Breast epithelium (tissue), 4 donors: ENCODE measurements at places on chromosomes 13 and 19. TPM values are rescaled to one million over a fixed set of nuclear protein-coding genes. Genes with fewer than 3 reads are reported as not detected.

DNA sequence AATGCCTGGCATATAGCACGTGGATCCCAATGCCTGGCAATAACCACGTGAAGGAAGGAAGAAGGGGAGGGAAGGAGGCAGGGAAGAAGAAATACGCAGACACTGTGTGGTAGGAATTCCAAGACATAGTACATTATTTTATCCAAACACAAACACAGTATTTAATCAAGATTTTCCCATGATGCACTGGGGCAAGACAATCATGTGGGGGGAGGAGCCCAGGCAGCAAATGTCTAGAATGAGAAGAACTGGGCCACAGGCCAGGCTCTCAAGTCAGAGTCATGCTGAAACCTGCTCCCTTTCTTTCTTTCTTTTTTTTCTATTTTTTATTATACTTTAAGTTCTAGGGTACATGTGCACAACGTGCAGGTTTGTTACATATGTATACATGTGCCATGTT lies 717.9 kb downstream of the UQCRFS1 start:
- DNase-seq = no peak

- no peak for DNase-seq
Observed at GRCh38 chr19:30722186-30722585, 350.0 kb downstream of the ZNF536 start.

DNA sequence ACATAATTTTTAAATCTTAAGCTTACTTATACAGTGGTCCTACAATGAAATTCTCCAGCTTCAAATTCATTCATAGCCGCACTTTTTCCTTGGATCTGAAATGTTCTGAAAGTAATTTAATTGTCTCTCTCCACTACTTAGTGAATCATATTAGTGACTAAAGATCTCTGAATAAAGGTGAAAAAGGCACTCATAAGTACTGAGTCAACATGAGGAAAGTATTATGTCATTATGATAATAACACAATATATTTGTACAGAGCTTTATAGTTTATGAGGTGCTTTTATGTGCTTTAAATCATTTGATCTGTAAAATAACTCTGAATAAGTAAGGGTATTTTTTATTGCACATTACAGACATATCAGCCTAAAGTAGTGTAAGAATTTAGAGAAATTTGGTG lies 628.2 kb upstream of the SLITRK5 start:
- no peak for DNase-seq

DNA sequence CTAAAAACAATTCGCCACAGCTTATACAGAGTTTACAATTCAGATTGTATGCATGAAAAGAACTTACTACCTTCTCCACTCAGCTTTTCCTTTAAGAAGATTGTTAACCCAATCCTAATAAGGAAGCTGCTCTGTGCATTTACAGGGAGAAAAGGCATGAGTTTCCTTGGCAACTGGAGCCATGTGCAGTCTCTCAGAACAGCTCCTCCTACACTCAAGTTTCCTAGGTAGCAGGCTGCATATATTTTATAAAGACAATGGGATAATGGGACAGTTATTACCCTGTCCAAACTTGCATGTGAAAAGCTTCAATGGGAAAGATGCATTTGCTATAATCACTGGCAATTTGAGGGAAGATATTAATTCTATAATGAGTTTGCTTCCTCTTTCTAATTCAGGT lies 125.5 kb upstream of the TRPC4 start:
- DNase-seq = no peak

- no peak for DNase-seq
Observed at GRCh38 chr13:69092615-69093322, 1014.9 kb upstream of the ATXN8OS start.

- no peak for DNase-seq
Observed at GRCh38 chr13:30017880-30018279, 167.5 kb upstream of the UBL3 start.

DNA sequence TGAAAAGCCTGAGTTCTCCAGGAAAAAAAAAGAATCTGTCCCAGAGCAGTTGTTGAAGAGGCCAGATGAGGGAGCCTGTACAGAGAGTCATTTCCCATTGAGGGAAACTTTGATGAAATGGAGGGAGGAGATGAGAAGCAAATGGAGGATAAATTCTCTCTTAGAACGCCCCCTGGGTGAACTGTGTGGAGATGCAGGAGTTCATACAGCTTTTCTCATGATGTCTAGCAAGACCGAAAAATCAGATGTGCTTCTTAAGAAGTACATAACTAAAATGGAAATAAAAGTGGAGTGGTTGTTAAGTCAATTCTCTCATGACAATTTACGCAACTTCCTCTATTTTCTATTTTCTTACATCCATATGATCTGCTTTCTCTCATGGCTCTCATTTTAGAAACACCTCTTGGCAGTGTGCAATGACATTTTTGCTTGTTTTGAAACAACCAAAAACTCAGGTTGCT lies 1263.1 kb downstream of the PCDH9 start:
- DNase-seq = no peak

DNA sequence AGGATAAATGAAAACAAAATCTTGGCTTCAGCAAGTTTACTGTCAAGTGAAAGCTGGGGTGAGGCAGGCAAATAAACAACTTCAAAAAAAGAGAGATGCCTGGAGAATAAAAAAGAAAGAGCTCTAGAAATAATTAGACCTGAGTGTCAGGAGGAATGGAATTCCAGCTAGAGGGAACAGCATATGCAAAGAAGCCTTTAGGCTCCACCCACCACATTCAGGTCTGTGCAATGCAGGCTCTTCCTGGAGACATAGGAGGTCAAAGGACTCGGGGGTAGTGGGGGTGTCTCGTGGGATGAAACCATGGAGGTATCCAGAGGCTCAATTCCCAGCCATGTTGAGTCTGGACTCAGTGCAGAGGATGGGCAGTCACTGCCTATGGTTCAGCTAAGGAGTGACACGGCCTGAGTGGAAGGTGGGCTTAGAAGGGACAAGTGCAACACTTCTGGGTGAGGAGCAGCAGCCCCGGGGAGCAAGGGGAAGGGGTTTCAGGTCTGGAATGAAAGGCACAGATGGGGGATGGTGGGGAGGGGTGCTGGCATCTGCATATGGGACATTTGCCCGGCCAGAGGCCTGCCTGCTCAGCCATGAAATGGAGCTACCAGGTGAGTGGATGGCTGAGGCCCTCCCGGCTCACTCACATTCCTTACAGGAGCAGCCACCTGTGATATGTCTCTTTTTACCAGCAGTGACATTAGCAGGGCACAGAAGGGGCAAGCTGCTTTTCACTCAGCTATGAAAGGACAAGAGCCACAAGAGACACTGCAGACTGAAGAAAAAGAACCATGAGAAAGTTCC lies 12.3 kb downstream of the LATS2 start:
- DNase-seq = no peak

GRCh38 chr19:44894052-44894400 lies 3.0 kb downstream of the TOMM40 start:
- no peak for DNase-seq

DNA sequence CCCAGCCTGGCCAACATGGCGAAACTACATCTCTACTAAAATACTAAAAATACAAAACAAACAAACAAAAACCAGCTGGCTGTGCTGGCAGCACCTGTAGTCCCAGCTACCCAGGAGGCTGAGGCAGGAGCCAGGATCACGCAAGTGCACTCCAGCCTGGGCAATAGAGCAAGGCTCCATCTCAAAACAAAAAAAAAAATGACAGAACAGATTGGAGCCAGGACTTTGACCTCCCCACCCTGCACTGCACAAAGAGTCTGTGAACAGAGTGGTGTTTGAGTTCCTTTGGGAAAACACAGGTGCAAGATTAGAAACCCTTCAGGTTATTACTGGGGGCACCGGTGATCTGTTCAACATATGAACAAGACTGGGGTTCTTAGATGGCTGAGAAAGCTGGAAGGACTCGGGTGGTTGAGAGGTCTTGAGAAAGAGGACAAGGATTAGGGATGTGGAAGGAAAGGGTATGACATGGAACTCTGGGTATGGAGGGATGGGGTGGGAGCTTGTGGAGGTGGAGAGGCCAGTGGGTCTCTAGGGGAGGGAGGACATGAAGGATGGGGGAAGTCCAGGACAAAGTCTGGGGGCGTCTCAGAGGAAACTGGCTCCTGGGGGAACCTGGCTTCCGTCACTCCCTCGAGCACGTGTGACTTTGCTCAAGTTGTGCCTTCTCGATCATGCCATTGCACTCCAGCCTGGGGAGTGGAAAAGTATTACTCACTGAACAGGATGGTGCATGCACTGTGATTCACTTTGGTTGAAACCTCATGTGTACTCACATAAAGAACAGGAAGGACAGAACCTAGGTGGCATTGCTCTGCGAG lies 25.9 kb downstream of the RCN3 start:
- DNase-seq = no peak

DNA sequence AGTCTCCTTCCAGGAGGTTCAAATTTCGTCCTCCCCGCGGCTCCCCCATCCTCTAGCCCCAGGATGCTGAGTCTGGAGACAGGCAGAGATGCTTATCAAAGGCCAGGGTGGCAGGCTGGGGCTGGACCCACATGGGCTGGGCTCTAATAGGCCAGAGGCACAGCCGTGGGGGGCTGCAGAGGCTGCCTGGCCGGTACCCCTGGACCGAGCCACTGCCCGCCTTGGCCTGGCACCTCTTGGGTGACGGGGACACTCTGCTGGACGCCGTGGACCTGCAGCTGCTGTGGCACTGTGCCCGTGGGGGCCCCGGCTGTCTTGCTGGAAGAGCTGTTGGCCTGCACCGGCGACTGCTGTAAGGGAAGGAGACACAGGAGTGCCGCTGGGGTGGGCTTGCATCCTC lies 25.8 kb downstream of the RFX1 start:
- no peak for DNase-seq

GRCh38 chr19:3801412-3802096 lies 15.4 kb upstream of the MATK start:
- DNase-seq = no peak

DNA sequence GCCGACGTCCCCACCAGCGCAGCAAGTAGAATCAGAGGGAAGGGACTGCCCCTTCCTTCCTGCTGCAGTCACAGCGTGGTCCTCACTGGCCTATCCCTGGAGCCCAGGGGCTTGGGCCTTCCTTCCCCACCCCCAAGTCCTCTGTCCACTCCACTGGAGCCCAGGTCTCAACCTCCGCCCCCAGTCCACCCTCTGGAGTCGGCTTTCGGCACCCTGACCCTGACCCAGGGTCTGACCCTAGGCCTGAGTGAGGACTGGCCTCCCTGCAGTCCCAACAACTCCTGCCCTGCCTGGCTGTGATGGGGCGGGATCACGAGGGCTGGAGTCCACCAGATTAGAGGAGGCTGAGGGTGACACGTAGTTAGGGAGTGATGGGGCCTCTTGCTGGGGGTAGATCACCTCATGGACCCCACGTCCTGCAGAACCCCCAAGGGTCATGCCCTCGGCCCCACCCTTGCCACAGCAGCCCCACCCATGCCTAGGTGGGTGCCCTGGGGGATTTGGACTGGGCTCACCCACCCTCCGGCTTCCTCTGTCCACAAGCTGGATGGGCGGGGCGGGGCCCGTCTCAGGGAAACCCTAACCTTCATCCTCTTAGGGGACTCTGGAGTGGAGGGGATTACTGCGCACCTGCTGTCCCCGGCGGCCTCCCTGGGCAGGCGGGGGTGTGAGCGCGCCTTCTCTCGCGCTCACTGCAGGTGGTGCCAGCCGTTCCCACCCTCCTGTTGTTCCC lies 3.8 kb downstream of the RAX2 start:
- DNase-seq = no peak

Gene FAM124A
- 2.2 TPM for total RNA-seq

Gene COL4A2
- total RNA-seq = 107 TPM

Gene DCT
- total RNA-seq = 0.66 TPM

Gene MCEMP1
- 1.0 TPM for total RNA-seq
